Suppressor macrophage (primary cell): ENCODE measurements at places on chromosomes 6 and 20.

DNA sequence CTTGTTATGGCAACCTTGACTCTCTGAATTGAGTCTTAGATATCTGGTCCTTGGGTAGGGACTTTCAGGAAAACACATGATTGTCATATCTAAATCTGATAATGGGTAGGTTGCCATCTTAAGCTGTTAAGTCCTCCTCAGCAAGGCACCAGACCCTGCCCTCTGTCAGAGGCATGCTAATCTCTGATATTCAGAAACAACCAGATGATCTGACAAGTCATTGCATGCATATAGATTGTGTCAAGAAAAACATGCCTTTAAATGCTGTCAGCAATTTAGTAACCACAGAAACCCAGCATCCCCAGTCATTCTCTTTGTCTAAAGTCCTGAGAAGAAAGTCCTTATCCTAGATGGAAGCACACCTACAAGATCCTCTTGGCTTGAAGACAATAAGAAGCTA is 149.1 kb downstream of the EDN1 start:
- no peak for DNase-seq

GRCh38 chr6:115120391-115120790 is 777.6 kb upstream of the HS3ST5 start:
- DNase-seq = no peak

- peak; percentile 82 for DNase-seq
Observed at GRCh38 chr20:44967207-44967807, 995 bp downstream of the STK4 start.

- no peak for DNase-seq
Observed at GRCh38 chr6:124753001-124753400, 209.2 kb upstream of the RNF217 start.

DNA sequence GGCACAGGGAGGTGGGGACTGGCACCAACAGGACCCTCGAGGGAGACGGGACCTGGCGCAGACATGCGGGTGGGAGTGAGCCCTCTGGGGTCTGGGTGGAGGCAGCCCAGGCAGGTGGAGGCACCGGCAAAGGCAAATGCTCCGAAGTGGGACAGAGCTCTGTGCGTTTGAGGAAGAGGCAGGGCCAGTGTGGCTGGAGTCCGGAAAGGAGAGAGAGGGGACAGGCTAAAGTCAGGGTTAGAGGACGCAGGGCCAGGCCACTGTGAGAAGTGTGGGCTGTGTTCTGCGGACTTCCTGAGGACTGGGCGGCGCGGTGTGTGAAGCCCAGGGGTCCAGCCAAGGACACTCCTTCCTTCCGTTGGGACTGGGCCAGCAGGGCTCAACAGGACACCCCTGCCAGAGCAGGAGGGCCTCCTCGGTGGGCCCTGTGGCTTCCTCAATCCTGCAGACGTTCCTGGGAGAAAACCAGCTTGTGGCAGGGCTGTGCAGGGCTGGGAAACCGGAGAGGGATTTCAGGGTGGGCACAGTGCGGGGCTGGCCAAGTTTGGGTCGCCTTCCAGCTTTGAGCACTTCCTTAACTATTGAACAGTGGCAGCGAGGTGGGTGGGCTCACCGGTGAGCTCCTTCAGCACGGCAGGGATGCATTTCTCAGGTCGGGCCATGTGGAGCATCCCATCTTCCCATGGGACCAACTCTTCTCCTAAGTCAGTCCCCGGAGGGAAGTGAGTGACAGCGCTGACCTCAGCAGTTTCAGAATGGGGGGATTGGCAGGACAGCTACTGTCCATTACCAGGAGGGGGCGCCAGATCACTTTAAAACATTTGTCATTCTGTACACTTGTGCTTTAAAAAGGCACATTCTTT is 22.5 kb downstream of the MOCS3 start:
- peak; percentile 56 for DNase-seq

DNA sequence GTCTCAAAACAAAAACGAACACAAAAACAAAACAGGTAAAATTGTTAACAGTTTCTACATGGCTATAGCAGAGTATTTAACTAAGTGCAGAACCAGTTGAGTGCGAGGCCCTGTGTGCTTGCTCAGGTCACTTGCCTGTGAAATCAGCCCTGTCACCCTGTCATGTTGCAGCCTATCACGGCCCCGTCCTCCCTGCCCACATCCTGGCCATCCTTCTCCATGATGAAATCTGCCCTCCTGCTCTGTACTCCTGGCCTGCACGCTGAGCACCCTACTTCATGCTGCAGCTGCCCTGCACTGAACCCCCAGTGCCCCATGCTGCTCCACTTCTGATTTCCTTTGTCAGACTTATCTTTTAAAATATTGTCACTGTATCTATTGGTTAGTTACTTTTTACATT is 62.4 kb downstream of the DTD1 start:
- peak; percentile 13 for DNase-seq

GRCh38 chr20:23340524-23340923 is 10.1 kb upstream of the NXT1 start:
- DNase-seq = peak; percentile 79

DNA sequence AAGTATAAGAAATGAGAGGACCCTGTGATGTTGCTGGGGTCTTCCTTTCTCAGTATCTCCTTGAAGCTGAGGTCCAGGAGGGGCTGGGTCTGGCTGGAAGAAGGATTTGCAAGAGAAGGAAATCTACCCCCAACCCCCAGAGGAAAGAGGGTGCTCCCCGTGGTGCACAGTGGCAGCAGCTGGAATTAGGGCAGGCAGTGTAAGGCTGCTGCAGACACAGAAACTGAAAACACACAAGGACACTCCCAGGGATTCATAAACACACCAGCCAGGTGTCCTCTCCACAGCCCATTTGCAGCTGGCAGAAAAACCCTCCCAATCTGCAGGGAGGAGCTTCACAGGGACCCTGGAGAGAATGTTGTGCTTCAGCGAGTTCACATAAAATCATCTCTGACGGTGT is 297.2 kb downstream of the CDH26 start:
- no peak for DNase-seq

GRCh38 chr6:154516276-154516675 is 5.8 kb upstream of the CNKSR3 start:
- DNase-seq = no peak

DNA sequence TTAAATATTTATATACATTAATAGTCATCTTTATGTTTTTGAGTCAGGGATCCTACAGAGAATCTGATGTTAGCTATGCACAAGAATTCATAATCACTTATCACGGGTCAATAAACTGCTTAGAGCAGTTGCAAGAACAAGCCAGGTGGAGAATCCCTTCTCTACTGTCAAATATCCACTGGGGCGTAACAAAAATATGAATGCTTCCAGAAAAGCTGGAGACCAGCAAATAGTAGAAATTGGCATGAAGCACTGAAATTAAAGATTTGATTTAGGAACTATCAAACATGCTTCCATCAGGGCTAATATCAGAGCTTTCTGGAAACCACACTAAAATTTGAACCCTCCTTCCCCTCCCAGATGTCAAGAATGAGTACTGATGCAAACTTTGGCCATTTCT is 37.3 kb downstream of the ADGRG6 start:
- no peak for DNase-seq

DNA sequence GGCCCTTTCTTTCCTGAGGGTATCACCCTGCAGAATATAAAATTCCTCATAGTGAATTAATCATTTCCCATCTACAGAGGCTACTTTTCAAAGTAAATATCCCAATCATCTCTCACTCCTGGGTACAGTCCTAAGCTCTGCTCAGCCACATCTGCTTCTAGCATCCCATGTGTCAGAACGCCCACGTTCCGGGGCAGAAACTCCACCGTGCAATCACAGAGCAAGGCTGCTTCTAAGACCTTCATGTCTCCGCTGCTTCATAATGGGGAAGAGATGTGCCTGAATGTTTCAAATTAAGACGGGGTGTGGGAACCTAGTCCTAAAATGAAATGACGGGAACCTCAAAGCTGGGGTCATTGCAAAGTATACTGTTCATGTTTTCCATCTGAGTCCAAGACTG is 208.8 kb upstream of the GMDS start:
- no peak for DNase-seq

DNA sequence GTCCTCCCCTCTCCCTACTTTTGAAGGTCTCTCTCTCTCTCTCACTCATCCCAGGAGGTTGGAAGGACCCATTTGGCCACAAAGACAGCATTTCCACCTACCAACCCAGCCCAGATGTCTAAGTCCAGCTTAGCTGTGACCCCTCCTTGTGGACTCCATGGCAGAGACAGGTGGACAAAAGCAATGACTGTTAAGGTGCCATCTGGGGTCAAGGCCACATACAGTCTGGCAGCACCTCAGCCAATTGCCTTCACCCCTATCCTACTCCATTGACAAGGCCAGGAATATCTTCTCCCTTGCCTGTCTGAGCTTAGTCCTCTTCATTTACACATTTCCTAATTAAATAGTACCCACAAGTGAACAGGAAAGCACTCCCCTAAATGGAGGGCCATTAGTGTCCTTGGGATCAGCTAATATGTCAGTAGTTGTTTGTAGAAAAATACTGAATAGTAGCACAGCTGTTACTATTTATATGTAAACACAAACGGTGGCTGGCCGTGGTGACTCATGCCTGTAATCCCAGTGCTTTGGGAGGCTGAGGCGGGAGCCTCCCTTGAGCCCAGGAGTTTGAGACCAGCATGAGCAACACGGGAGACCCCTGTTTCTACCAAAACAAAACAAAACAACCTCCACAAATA is 28.8 kb downstream of the GCM1 start:
- DNase-seq = no peak

- peak; percentile 68 for DNase-seq
Observed at GRCh38 chr6:106360410-106360988, at the start of gene CRYBG1. CRYBG1 (plus strand) TSS chr6:106360717; CDS start chr6:106360909, 192 bp downstream.

GRCh38 chr6:10837622-10837994 is 731 bp downstream of the MAK start:
- DNase-seq = no peak

- no peak for DNase-seq
Observed at GRCh38 chr6:40998661-40999060, 40.4 kb downstream of the UNC5CL start.

- no peak for DNase-seq
Observed at GRCh38 chr6:64255000-64255399, 619.4 kb downstream of the PHF3 start.

- peak; percentile 55 for DNase-seq
Observed at GRCh38 chr20:38726804-38727606, 2.7 kb downstream of the SLC32A1 start.

DNA sequence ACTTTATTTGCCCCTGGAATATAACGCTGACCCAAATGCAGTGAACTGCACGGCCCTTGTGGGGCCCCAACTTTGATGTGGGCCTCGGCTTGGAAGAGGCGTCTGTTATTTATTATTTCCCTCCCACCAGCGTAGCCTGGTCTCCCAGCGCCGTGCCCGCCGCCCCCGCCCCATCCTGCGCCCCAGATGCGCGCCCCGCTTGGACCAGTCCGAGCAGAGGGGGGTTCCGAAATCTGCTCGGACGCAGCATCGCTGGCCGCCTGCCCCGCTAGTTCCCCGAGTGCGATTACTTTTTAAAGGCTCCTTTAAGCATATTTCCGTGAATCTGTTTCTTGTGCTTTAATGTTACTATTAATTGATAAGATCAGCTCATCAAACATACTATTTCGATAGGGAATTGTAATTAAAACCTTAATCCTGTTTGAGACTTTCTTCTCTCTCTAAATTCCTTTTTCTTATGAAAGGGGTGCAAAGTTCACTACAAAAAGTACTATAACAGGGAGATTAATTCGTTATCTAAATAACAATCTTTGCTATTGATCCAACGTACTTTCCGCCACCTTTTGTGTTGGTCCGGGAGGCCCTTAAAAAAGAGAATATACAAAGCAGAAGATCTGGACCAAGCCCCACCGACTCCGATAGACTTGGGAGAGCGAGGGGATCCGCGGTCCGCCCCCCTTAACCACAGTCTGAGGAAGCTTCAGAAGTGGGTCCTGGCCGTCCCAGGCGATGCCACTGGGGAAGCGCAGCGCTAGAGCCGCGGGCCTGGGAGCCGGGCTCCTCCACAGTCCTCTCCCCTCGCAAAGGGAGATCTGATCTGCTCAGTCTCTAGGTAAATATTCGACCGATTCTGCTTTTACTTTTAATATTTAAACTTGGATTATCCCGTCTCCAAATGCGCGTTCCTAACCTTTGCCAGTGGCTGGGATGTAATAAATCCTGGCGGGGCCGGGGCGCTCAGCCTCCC is 10.2 kb downstream of the POU3F2 start:
- DNase-seq = no peak

- DNase-seq = no peak
Observed at GRCh38 chr6:130981409-130981808, 81.6 kb downstream of the EPB41L2 start.

DNA sequence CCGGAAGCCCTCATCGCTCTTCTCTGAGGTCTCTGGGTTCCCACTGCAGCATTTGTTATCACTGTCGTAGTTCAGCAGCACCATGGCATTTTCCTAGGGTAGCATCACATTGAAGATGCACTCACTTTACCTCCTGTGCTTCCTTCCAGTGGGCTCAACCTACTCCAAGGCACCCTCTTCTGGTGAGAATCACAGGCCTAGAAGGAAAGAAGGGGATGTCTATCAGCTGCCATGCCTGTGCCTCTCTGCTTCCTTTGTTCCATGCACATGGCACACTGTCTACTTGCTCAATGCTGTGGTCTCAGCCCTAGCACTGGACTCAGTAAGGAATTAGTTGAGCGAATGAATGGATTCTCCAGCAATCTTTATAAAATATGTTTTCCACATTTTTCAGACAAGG is 22.6 kb downstream of the CST4 start:
- no peak for DNase-seq

DNA sequence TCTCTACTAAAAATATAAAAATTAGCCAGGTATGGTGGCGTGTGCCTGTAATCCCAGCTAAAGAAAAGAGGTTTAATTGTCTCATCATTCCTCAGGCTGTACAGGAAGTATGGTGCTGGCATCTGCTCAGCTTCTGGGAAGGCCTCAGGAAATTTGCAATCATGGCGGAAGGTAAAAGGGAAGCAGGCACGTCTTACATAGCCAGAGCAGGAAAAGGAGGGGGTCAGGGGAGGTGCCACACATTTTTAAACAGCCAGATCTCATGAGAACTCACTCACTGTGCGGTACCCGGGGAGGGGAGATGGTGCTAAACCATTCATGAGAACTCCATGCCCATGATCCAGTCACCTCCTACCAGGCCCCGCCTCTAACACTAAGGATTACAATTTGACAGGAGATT is 191.7 kb downstream of the EYA2 start:
- DNase-seq = no peak

DNA sequence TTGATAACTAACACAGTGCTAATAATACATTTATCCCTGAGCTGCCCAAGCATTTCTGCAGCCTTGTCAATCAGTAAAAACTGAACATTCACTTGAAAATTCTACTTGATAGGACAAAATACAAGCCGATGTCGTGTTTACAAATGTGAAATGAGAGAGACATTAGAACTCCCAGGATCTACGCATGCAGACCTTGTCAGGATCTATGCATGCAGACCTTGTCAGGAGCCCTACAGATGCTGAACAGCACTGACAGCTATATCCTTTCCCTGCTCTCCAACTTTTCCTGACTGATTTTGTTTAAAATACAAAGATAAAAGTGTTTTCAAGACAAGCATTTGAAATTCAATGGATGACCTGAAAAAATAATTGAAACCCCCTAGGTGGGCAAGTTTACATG is 28.9 kb downstream of the INSM1 start:
- DNase-seq = no peak

- DNase-seq = no peak
Observed at GRCh38 chr6:48031711-48032110, 79.3 kb downstream of the PTCHD4 start.

- no peak for DNase-seq
Observed at GRCh38 chr6:12956991-12957320, 240.4 kb downstream of the PHACTR1 start.

- DNase-seq = peak; percentile 64
Observed at GRCh38 chr6:12359036-12359435, 68.9 kb downstream of the EDN1 start.
